NCI-H446 (cell line): ENCODE measurements at places on chromosomes 4 and X.

DNA sequence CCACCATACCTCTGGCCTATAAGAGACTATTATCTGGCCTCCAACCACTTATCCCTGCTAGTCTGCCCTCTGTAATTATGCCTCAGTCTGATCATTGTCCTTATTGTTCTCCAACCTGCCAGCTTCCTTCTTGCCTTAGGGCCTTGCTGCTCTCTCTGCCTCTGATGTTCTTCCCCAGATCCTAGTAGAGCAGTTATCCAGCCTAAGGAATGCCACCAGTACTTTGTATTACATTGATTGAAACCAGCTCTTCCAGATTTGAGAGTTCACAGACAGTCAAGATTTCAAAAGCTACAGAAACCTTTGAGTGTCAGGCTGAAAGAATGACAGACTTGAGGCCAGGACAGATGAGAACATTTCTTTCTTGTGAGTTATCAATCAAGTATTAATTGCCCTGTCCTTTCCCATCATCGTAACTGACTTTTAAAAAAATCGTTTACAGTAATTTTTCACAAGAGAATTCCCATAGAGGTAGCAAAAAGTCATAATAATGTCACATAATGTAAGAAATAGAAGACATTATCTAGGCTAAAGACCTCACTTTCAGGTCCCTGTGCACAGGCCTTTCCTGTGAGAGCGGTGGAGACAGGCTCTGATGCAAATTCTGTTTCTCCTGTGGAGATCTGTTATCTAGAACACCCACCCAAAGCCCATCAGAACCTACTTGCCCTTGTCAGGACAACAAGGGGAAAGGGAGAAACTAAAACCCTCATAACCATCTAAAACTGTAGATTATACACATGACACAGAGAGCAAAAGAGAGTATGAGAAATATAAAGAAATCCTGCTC lies 64.1 kb upstream of the GUCY1A1 start:
- no peak for DNase-seq

- DNase-seq, result no peak
These were observed 87.1 kb downstream of the TBC1D19 start for GRCh38 chr4:26670903-26671537.

DNA sequence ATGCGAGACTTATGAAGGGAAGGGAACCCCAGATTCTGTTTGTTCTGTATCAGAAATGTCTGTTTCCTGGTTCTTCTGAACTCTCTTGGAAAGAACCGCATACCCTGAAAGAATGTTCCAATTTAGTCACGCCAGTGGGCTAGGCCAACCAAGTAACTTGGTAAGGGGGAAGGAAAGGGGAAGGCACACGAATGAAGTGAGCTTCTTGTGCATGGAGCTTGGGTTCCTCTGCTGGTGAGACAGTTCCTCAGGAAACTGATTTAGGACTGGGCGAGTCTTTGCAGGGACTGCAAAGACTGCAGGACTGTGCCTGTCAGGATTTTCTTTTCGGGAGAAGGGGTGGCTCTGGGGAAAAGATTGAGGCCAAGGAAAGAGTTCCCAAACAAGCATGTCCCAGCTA lies 35.6 kb downstream of the FRMPD3 start:
- DNase-seq, result no peak

DNA sequence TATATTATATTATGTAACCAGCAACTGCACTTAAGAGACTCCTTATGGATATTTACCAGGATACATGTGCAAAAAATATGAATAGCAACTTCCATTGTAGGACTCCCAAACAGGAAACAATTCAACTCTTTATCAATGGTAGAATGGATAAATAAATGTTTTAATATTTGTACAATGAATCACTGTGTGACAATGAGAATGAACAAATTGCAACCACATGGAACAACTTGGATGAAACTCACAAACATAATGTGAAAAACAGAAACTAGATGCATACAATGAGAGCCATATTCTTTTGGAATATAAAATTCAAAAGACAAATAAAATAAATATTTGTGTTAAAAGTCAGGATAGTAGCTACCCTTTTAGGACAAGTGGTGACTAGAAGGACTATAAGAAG lies 1015.7 kb downstream of the TECRL start:
- no peak for DNase-seq

DNA sequence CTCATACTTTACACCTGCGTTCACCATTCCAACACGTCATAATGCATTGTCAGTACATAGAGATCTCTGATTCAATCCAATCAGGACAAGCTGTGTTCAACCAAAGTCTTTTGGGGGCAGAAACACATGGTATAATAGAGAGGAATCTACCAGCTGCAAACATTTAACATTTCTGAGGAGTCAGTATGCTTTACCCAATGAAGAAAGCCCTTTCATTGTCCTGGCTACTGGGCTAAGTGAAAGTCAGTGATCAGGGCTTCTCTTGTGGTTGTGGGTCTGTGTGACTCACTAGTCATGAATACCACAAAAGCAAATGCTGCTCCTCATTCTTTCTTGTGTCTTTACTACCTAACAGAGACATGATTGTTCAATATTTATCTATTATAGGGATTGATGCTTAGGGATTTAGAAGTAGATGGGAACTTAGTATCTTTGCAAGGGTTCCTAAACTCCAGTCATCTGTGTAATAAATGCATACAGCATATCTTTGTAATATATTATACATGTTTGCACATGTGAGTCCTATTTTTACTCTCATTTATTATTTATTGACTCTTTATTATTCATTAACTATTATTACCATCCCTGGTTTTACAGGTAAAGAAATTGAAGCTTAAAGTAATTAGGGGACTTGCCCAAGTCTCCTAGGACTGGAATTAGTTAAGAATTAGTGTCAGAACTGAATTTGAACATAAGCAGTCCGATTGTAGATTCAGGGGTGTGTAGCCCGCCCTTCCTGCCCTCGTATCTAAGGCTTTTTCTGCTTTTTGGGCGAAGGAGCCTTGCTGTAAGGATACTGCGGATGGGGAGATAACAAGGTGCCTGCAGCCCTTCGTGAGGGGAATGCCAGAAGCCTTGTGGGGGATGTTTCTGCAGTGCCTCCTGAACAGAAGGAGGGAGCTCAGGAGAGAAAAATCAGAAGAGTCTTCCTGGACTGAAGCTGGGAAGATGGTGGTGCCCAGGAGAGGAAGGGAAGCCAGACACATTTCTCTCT lies 353.1 kb upstream of the BOD1L1 start:
- no peak for DNase-seq

DNA sequence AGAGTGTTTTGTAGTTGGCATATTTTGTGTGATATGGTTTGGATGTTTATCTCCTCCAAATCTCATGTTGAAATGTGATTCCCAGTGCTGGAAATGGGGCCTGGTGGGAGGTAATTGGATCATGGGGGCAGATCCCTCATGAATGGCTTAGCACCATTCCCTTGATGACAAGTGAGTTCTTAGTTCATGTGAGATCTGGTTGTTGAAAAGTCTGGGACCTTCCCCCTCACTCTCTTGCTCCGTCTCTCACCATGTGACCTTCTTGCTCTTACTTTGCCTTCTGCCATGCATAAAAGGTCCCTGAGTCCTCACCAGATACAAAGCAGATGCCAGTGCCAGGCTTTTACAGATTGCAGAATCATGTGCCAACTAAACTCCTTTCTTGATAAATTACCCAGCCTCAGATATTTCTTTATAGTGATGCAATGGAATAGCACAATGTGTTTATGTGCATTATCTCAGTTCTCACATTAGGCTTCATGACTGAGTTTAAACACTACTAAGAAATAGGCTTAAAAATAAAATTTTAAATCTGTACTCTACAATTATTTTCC lies 1348.8 kb downstream of the STIM2 start:
- no peak for DNase-seq

DNA sequence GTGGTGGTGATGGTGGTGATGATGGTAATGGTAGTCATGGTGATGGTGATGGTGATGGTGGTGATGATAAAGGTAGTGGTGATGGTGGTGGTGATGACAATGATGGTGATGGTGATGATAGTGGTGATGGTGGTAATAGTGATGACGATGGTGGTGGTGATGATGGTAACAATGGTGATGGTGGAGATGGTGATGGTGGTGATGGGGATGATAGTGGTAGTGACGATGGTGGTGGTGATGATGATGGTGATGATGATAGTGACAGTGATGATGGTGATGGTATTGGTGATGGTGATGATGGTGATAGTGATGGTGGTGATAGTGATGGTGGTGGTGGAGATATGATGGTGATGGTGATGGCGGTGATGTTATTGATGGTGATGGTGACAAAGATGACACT lies 108.4 kb upstream of the NKX1-1 start:
- no peak for DNase-seq

DNA sequence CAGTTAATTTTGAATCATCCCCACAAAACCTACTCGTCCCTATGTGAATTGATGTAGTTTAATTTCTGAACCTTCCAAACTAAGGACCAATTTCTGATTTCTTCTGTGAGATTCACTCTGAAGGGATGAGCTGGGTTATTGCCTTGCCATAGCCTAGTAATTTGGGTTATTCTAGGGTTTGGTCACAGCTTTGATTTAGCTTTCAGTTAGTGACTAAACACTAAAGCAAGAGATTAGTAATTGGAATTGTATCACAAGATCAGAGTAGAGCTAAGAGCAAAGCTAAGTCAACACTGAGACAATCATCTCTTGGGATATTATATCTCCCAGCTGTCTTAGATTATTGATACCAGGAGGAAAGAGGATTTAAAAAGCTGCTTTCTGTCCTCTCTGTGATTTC lies 588.0 kb downstream of the CCSER1 start:
- no peak for DNase-seq

DNA sequence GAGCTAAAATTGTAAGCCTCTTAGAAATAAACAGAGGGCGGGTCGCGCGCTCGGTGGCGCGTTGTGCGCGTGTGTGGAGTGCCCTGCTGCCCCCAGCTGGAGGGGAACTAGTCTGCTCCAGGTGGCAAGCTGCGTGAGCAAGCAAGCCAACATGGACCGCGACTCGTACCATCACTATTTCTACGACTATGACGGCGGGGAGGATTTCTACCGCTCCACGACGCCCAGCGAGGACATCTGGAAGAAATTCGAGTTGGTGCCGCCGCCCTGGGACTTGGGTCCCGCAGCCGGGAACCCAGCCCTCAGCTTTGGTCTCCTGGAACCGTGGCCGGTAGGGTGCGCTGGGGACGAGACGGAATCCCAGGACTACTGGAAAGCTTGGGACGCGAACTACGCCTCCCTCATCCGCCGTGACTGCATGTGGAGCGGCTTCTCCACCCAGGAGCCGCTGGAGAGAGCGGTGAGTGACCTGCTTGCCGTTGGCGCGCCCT lies 66.1 kb downstream of the DNAAF6 start:
- DNase-seq, result no peak

DNA sequence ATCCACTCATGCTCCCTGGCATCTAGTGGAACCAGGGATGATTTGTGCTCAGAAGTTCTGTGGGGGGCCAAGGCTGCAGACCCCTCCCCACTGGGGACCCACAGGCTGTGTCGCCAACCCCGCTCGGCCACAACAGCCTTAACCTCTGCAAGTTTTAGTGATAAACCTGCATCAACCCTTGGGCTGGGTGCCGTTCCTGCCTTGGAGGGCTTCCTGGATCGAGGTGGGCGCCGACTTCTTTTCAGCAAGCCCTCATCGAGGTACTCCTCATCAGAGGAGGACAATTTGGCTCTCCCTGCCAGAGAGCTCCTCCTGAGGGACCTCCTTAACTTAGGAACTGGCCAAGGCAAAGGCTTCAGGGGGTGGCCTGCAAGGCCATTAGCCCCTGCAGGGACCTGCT lies 1.9 kb downstream of the SOWAHB start:
- no peak for DNase-seq

DNA sequence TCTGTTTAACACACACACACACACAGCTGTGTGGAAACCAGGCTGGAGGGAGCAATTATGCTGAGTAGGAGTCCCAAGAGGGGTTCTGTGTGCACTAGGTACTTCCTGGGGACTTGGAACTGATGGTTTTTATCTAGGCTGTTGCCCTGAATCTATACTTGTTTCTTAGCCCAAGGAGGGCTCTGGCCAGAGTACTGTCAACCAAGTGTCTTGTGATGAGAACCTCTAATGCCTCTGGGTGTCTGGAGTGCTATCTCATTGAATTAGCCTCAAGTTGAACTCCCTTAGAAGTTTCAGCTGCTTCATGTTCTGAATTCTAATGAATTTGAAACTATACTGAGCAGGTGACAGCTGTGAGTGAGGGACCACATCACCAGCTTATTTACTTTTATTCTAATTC lies 16.6 kb downstream of the ARHGAP24 start:
- no peak for DNase-seq
